SIG-M5 (cell line): ENCODE measurements at places on chromosomes 4 and X.

DNA sequence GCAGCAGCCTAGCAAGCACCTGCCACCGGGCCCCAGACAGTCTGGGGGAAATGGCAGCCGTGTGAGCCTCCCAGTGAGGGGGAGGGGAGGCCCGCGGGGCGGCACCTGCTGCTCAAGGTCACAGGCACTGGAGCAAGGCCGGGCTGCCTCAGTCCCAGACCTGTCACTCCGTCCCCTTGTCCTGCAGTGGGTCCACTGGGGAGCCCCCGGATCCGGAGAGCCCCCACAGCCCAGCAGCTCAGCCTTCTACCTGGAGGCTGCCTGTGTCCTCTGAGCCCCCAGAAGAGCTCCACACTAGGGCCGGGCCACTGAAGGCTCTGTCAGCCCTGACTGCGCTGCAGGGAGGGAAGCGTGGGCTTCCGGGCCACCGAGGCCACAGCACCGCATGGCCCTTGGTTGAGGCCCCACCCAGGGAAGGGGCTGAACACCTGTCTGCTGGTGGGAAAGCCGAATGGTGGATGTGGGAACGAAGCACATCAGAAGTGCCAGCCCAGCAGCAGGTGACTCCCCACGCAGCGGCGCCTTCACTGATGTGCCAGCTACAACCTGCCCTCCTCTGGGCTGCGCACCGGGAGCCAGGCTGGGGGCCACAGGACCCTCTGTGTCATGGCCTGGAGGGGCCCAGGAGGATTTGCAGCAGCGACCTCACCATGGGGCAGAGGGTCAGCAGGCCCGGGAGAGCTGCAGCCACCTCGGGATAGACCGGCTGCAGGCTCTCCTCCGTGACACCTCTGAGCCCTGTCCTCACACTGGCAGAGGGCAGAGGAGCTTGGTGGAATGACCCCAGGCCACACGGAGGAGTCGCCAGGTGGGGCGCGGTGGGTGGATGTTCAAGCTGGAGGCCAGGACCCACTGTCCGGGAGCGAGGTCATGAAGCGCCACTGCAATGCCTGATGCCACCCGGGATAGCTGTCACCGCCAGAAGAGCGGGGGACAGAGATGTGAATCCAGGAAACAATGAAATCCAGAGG lies 35.0 kb upstream of the MXD4 start:
- no peak for DNase-seq

DNA sequence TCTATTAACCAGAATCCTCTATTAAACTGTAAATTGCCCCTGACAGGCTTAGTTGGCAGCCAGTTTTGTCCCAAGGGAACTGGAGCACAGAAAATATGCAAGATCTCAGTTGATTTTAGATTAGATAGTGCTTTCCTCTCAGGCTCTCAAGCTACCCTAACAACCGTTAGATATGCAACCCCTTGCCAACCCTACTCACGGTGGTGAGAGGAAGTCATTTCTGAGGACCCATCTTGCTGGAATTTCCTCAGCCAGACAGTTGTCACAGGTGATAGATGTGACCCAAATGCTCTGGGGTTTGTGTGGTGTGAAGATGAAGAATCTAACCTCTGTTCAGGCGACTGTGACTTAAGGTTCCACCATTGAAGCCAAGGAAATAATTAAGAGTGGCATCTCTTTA lies 447.1 kb downstream of the MID1IP1 start:
- DNase-seq: no peak

DNA sequence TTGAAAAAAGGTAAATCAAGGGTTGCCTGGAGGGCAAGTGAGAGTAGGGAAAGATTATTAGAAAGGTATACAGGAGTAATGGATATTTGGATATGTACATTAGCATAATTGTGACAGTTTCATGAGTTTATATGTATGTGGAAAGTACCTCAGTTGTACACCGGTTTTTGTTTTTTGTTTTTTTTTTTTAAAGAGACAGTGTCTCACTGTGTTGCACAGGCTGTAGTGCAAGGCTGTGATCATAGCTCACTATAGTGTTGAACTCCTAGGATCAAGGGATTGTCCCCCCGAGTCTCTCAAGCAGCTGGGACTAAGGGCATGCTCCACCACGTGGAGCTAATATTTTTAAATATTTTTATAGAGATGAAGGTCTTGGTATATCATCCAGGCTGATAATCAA lies 15.3 kb upstream of the HPGD start:
- no peak for DNase-seq

GRCh38 chr4:169745291-169745690 lies 12.5 kb downstream of the HPF1 start:
- no peak for DNase-seq

DNA sequence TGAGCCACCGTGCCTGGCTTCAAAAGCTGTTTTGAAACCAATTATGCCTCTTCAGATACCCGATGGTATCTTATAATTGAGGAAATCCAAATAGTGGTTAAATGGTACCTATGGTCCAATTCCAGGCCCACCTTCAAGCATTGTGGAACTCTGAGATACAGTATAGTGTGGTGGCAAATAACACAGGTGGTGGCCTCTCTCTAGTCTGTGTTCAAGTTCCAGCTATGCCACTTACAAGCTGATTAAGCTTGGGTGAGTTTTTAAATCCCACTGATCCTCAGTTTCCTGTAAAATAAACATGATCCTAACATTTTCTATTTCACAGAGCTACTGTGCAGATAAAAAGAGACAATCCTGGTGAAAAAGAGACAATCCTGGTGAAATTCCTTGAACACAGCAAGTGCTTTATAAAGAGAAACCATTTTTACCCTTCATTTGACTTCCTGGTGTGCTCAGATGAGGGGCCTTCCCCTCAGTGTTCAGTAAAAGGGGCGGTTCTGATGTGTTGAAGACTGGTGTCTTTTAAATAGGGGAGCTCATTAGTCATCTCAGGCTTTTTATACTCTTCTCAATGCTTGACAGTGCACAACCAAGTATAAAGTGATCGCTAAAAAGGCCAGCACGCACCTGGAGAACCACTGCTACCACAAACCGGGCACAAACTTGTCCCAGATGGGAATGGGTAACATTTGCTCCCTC lies 30.8 kb upstream of the CD40LG start:
- DNase-seq: no peak
